ENCODE measurements at places on chromosomes 1 and 21.
A peak's percentile ranks its signal among the peaks of the same experiment; 100 is the strongest.

DNA sequence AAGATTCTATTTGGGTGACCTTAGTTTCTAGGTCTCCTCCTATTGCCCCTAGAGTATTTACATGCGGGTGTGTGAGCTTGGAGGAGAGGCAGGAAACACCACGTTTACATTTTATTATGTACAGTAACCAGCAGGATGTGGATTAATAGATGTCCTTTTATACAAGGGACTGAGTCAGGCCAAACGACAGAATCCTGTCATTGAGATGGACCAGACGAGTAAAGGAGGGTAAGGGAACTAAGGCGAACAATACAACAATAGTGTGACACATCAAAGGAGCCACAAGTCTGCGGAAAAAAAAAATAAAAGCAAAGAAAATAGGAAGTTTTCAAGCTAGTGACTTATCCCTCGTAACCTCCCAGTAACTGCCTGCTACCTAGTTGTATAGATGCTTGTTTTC, 151.1 kb downstream of the GABPA start:
- no peak for DNase-seq

GRCh38 chr1:204550926-204551325, 34.7 kb downstream of the MDM4 start:
- DNase-seq, result no peak

DNA sequence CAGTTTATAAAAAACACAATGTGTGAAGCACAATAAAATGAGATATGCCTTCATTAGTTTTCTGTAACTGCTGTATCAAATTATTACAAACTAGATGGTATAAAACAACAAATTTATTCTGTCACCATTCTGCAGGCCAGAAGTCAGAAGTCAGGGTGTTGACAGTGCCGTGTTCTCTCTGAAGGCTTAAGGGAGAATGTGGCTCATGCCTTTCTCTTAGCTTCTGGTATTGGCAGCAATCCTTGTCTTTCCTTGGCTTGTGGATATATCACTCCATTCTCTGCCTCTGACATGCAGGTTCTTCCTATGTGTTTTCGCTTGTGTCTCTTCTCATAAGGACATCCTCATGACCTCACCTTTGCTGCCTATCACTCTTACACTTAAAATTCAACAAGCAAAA, 10.1 kb downstream of the NEK7 start:
- no peak for DNase-seq

GRCh38 chr21:45954261-45954660, 27.3 kb upstream of the COL6A1 start:
- DNase-seq, result no peak

GRCh38 chr1:222919478-222919865, 104.6 kb downstream of the DISP1 start:
- DNase-seq, result no peak

- DNase-seq, result no peak
Observed at GRCh38 chr21:25421321-25422028, 185.8 kb downstream of the MRPL39 start.

DNA sequence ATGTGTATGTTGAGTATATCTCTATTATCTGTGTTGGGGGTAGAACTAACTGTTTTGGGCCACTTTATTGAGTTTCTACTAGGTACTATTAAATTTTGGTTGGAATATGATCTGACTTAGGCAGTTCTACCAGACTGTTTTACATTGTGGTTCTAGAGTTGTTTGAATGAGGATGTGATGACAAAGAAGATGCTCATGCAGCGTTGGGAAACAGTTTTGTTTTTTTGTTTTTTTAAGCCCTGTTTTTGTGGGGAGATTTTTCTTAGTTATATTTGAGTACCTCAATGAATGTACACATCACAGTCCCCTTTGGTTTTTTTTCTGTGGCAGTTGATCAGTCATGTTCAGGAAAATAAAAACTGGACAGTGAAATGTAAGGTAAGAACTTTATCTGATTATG, 40.1 kb downstream of the TMED5 start:
- no peak for DNase-seq

- no peak for DNase-seq
Observed at GRCh38 chr21:45517249-45518065, 24.8 kb downstream of the SLC19A1 start.

GRCh38 chr1:55735106-55735505, 519.9 kb upstream of the USP24 start:
- DNase-seq, result no peak

DNA sequence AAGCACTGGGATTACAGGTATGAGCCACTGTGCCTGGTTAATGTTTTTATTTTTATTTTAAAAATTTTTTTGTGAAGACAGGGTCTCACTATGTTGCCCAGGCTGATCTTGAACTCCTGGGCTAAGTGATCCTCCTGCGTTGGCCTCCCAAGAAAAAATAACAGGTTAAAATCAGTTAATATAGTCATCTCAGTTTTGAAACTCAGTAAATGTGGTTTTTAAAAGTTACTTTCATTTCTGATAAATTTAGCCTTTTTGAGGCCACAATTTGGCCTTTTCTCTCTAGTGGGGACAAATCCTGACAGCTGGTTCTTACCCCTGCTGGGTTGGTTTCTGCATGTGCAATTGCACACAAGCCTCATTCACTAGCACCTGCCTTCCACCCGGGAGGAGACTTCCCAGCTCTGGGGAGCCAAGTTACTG, 13.3 kb downstream of the PMF1 start:
- no peak for DNase-seq

DNA sequence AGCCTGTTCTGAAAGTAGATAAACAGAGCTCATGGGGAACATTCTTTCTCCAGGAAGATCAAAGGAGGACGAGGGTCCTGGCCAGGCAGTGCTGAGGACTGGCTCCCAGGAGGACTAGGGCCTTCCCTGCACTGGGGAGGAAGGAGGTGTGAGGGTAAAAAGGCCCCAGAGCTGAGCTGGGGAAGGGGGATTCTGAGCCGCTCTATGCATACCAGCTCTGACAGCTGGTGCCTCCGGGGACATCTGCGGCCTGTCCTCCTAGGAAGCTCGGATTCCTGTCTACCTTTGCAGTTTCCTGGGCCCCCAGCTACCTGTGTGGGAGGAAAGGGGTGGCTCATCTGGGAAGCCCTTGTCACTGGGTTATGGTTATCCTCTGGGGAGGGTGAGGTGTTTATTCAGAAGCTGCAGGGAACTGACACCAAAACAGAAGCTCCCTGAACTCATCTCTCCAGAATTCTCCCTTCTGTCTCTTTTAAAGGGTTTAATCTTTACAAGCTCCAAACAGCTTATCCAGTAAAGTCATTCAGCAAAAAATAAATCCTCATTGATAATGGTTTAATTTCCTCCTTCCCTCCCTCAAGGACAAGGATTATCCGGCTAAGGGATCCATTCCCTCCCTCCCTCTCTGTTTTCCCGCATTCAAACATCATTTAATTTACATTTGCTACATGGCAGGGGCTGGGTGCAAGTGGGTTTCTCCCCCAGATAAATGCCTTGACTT, 31.0 kb downstream of the NENF start:
- no peak for DNase-seq

- no peak for DNase-seq
Observed at GRCh38 chr21:14271053-14271452, 55.1 kb downstream of the RBM11 start.

DNA sequence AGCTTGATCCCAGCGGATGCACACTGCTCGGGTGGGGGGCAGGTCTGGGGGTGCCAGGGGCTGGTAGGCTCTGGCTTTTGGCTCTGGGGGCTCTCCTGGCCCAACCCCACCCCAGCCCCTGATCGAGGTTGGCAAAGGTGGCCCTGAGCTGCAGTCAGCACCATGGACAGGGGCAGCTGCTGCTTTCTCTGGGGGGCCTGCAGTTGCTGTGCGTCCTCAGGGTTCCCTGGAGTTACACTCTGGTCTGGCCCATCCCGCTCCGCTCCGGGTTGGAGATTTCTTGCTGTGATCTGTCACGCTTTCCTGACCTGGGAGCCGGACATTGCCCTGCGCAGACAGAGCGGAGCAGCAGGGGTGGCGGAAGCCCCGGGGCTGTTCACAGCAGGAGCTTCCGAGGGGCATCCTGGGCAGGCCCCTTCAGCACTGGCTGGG, 8.0 kb upstream of the PLCH2 start:
- DNase-seq, result no peak

DNA sequence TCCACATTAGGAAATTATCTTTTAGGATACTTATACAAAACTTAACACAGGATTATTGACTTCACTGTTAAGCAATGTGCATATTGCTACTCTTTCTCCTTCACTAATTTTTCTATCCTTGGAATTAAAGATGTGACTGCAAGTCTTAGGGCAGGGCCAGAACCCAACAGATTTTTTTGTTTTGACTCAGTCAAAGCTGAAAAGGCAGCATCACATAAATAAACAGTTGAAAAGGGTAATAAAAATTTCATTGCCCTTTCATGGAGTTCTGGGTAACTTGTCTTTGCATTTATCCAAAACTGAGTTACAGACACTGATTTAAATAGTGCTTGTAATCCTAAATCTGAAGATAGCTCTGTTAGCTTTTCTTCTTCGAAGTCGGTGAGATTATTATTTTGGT, 1.9 kb upstream of the TMEM35B start:
- no peak for DNase-seq

- no peak for DNase-seq
Observed at GRCh38 chr1:202090994-202091393, 31.7 kb upstream of the GPR37L1 start.

GRCh38 chr1:236353813-236354212, 40.3 kb upstream of the EDARADD start:
- DNase-seq, result no peak

- peak; percentile 89 for DNase-seq
Observed at GRCh38 chr1:36224537-36225282, 467 bp downstream of the THRAP3 start.

- DNase-seq, result no peak
Observed at GRCh38 chr1:85087659-85088407, 39.5 kb upstream of the MCOLN3 start.

DNA sequence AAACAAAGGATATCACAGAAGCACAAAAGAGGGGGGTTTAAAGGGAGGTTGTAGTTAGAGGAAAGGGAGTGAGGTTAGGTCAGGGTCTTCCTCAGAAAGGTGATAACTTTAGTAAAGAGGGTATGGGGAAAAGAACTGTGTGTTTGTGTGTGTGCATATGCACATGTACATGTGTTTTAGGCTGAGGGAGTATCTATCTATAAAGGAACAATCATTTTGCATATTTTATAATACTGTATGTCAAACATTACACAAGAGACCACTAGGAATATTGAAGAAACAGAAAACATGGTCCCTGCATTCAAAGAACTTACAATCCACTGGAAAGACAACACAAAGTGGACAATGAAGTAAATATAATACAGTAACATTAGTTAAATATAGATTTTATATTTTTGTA, 132.2 kb downstream of the ACBD6 start:
- DNase-seq, result no peak

DNA sequence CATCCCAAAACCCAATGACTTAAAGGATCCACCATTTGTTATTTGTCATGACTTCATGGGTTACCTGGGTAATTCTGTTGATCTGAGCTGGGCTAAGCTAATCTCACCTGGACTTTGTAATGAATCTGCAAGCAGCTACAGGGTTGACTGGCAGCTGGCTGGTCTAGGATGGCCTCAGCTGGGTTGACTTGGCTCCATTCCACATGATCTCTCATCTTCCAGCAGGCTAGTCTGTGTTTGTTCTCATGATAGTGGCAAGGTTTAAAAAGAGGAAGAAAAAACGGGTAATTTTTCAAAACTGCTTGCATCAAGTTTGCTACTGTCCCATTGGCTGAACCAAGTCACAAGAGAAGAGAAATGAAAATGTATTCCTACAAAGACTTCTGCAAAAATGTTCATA, 24.8 kb upstream of the ZMYM4 start:
- DNase-seq, result no peak

DNA sequence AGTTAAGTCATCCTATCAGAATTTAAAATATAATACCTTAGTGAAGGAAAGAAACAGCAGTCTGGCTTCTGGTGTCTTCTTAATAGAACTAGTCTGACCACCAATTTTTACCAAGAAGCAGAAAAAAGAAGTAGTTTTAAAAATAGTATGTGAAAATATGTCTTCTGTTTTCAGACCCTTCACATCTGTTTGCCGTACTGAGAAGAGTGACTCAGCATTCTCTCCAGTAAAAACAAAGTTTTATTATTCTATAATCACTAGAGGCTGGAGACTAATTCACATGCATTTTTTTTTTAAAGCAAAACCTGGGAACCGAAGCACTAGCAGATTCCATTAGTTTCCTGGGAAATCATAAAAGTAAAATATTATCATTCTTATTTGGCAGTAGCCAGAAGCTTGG, 163.8 kb downstream of the COL24A1 start:
- DNase-seq, result no peak
